CD4-positive, alpha-beta T cell (primary cell): ENCODE measurements at places on chromosomes 1 and 21.

- H3K4me1 ChIP-seq: no peaks in the 10 kb centered on the region
- no peaks in the 10 kb centered on the region for H3K36me3 ChIP-seq
- DNase-seq: no peak
- H3K27ac ChIP-seq: no peak overlapping the region
- peaks cover 3% of the 10 kb centered on the region for H3K27me3 ChIP-seq
Observed at GRCh38 chr1:162062542-162063015, 6.9 kb upstream of the NOS1AP start.

DNA sequence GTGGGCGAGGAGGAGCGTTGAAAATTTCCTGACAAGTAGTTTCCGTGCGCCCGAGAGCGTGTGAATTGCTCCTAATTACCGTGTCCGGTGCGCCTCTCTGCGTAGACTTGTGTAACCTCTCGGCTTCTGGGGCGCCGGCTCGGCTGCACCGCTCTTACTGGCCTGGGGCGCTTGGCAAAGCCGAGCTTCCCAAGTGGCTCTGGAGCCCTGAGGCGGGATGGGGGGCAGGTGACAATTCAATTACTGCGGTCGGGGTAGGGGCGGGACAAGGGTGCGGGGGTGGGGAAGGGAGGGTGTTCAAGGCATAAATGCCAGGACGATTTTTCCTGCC, 392 bp upstream of the DMRTA2 start:
- H3K36me3 ChIP-seq: no peaks in the 10 kb centered on the region
- peaks cover 37% of the 10 kb centered on the region for H3K4me1 ChIP-seq
- peak overlapping the region; percentile 47 for H3K4me3 ChIP-seq
- no peak overlapping the region for H3K27ac ChIP-seq
- peaks cover 94% of the 10 kb centered on the region for H3K27me3 ChIP-seq
- no peak for DNase-seq

DNA sequence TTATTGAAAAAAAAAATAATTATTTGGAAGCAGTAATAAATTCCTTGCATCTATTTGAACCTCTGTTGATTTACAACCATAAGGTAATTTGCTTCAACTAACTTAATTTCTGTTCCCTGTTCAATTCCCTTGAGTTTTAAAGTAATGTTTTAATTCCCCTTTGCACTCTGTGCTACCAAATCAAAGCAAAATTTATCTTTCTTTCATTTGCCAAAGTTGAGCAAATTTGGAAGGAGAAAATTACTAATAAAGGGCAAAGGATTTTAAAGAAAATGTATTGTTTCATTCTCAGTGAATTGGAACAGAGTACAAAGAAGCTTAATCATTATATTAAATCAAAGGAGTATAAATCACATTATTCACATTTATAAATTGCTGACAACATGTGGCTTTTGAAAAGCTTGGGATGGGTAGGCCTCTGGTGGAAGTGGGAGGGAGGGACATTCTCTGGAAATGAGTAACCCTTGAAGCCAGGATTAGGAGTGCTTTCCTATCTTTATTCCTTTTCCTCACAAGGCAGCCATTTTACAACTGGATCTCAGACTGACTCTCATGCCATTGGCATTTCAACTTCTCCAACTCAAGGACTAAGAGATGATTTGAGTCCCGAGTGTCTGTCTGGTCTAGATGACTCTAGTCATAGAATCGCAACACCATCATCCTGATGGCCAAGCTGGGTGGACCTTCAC, 331.6 kb upstream of the DUSP10 start:
- H3K4me1 ChIP-seq: no peaks in the 10 kb centered on the region
- H3K27ac ChIP-seq: no peak overlapping the region

DNA sequence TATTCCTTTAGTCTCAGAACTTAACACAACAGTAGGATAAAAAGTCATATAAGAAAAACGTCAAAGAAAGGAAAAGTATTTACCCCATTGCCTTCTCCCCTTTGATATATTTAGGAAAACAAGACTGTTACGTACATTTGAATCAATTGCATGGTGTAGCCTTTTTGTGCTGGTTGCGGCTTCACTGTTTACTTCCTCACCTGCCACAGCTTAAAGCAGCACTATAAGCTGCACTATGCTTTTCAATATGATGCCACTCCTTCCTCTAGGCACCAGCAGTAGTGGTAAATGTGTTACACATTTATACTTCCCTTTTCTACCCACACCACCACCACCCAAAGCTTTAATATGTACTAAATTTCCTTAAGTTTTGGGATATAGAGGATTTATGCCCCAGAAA, 111.1 kb downstream of the ATP1B1 start:
- H3K27ac ChIP-seq: no peak overlapping the region
- no peaks in the 10 kb centered on the region for H3K4me1 ChIP-seq
- no peaks in the 10 kb centered on the region for H3K36me3 ChIP-seq
- no peak overlapping the region for H3K4me3 ChIP-seq
- no peak for DNase-seq

- no peak overlapping the region for H3K27ac ChIP-seq
- no peaks in the 10 kb centered on the region for H3K27me3 ChIP-seq
- DNase-seq: no peak
- no peaks in the 10 kb centered on the region for H3K4me1 ChIP-seq
Observed at GRCh38 chr1:171699531-171699930, 42.3 kb downstream of the VAMP4 start.

DNA sequence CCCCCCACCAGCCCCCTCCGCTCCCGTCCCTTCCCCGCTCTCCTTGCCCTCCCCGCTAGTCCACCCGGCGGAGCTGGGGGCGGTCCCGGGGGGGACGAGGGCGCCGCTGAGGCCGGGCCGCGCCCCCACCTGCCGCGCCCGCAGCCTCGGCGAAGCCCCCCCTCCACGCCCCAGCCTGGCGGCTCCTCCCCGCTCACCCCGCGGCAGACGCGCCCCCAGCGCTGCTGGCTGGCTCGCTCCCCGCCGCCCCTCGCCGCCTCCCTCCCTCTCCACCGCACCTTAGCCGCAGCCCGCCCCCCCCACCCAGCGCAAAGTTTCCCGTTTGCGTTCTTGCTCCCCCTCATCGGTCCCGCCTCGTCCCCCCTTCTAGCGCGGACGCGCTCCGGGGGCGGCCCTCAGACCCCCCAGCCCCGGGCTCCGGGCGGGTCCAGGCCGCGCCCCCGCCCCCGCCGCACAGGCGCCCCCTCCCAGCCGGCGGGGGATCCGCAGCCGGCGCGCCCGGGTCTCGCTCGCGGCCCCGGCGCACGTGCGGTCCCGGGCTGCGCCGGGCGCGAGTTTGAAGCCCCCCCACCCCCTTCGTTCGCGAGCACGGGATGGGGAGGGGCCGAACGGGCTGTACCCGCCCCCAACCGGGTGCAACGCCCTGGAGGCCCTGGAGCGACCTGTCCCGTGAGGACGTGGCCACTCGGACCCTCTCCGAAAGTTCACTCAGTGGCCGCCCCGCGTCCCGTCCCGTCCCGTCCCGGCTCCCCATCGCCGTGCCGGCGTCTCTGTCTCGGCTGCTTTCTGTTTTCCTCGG, 623 bp downstream of the PTPRF start:
- H3K27ac ChIP-seq: no peak overlapping the region
- DNase-seq: no peak
- no peaks in the 10 kb centered on the region for H3K36me3 ChIP-seq
- peak overlapping the region; percentile 38 for H3K4me3 ChIP-seq
- H3K27me3 ChIP-seq: peaks cover 29% of the 10 kb centered on the region

DNA sequence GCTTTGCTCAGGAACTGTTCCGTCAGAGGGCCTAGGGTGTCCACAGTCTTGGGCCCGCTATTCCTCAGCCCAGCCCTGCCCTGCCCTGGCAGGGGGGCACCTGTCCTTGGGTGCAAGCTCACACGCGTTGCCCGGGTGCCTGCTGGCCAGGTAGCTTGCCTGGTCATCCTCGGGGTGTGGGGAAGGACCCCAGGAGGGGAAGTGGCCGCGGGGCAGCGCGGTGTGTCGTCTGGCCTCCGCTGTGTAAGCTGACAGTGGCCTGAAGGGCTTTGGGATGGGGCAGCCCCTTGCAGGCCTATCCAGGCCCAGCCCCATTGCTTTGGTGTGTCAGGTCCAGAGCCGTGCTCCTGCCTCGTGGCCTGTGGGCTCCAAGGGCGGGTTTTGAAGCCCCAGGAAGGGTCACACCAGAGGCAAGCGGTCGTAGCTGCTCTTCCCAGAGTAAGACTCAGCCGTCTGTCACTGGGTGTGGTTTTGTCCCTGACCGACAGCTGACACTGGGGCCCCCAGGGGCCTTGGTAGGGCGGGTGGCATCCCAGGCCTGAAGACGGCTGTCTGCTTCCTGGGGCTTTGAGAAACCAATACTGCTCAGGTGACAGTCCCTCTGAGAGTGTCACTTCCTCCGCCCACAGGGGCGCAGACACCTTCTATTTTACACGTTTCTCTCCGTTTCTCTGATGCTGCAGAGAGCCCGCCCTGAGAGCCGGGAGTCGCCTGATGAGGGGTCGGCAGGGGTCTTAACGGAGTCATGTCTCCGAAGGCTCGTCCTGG, 72.1 kb downstream of the SKI start:
- no peaks in the 10 kb centered on the region for H3K27me3 ChIP-seq
- H3K36me3 ChIP-seq: peaks cover 57% of the 10 kb centered on the region
- peak overlapping the region; percentile 98 for H3K27ac ChIP-seq
- peaks cover 81% of the 10 kb centered on the region for H3K4me1 ChIP-seq

DNA sequence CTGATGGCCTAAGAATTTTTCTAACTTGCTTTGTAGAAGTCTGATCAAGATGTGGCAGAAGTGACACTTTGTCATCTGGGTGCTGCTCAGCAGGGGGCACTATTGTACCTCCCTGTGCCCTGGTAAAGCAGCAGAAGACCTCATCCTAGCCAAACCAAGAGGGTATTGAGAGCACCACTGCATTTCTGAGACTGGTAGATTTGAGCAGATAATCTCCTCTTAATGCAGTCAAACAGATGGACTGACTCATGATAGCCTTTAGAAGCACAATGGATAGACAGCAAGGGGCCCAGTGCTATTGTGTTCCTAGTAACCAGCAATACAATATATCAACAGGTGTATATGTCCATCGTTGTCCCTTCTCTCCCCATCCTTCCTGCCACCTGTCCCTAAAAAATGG, 5.7 kb downstream of the TPM3 start:
- no peaks in the 10 kb centered on the region for H3K27me3 ChIP-seq
- no peaks in the 10 kb centered on the region for H3K36me3 ChIP-seq
- DNase-seq: peak; percentile 36
- H3K4me1 ChIP-seq: peaks cover 18% of the 10 kb centered on the region

GRCh38 chr1:1087351-1088028, 13.4 kb upstream of the RNF223 start:
- no peaks in the 10 kb centered on the region for H3K36me3 ChIP-seq
- no peak overlapping the region for H3K27ac ChIP-seq
- no peak overlapping the region for H3K4me3 ChIP-seq
- H3K27me3 ChIP-seq: no peaks in the 10 kb centered on the region
